ENCODE measurements at places on chromosomes 5 and 9.
A peak's percentile ranks its signal among the peaks of the same experiment; 100 is the strongest.

GRCh38 chr5:142500227-142500905 lies 175.5 kb upstream of the SPRY4 start:
- no peak for DNase-seq

- no peak for DNase-seq
Observed at GRCh38 chr5:100448111-100448528, 87.1 kb upstream of the FAM174A start.

DNA sequence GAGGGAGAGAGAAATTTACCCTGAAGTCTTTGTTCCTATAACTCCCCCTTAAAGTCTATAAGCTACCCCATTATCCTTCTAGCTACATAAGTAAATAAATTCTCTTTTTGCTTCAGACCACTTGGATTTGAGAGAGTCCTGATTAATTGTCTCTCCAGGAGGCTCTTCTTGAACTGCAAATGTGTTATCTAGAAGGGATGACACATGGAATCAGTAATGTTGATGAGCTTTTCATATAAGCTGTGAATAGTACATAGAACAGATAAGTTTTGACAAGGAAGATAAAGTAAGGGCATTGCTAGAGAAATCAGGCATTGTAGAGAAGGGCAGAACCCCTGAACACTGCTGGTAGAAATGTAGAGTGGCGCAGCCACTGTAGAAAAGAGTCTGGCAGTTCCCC lies 42.5 kb upstream of the GNPDA1 start:
- no peak for DNase-seq

DNA sequence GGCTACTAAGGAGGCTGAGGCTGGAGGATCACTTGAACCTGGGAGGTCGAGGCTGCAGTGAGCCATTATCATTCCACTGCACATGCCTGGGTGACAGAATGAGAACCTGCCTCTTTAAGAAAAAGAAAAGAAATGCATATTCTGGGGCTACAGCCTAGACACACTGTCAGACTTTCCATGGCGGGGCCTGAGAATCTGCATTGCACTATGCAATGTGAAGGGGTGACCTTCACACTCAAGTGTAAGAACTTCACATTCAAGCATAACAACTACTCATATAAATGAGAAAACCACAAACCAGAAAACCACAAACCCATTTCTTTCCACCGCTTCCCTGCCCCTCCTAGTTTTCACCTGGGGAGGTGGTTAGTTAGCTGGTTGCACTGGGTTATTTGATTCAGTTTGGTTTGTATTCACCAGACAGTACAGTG lies 18.0 kb upstream of the FBP2 start:
- no peak for DNase-seq

DNA sequence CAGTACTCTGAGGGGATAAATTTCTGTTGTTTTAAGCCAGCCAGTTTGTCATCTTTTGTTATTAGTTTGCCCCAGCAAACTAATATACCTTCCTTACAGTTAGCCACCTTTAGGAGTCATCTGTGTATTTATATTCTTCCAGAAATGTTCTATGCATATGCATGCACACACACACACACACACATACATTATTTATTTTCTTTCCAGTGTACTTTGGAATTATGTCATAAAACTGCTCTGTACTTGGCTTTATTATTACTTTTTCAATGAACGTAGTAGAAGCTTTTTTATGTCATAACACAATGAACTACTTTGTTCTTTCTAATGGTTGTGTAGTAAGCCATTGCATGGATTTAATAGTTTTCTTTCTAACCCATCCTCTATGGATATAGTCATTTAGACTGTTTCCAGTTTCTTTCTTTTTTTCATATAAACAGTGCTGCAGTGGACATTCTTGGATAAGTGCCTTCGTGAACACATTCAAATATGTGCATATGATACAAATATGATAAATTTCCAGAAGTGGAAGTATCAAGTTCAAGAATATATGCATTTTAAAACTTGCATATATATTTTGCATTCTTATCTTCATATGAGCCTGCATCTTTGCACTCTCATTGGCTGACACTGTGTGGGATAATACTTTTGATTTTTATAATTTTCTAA lies 26.6 kb upstream of the DAB2 start:
- no peak for DNase-seq

DNA sequence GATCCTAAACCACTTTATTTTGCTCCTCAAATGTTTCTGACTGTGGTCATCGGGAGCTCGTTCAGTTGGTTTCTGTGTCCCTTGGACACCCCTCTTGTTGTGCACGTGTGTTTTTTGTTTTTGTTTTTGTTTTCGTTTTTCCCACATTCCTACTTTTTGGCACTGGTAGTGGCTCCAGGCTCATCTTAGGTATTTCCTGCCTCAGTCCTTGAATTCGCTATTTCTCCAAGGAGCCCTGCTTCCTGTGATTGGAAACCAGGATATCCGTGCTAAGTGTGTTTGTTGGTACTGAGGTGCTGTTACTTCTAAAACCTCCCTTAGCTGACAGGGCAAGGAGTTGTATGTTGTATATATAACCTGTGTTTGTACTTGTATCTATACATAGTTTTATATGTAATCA lies 5.9 kb downstream of the HMCN2 start:
- DNase-seq: peak; percentile 49

DNA sequence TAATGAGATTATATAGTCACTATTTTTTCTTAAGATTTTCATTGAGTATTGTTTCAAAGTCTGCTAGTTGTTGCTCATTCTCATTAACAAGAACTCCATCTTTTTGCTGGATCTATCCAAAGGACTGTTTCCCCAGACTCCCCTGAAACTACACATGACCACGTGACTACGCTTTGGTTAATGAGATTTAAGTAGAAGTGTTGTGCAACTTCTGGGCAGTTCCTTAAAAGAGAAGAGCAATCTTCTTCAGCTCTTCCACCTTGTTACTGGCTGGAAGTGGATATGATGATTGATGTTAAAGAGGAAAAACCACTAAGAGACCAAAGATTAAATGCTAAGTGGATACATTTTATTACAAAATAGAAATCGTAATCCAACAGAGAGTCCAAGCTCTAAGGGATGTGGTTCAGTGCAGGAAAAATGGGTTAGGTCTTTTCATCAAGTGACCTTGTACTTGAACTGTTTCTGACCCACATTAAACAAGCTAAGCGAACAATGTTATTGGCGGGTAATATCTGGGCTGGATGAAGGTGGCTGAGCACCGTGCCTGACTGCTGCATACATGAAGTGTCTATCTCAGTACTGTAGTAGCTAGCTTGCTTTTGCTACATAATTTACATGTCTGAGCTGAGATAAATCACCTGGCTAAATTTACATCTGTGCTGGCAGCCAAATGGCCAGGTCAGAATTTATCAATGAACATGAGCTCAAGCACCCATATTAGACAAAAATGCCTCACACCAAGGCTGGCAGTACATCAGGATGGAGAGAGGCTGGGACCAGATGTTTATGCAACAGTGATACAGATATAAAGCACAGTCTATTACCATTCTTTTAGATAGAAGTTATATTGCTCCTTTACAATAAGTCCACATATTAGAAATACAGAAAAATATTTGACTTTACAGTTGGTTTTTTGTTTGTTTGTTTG lies 7.5 kb upstream of the CTNNAL1 start:
- DNase-seq: no peak

DNA sequence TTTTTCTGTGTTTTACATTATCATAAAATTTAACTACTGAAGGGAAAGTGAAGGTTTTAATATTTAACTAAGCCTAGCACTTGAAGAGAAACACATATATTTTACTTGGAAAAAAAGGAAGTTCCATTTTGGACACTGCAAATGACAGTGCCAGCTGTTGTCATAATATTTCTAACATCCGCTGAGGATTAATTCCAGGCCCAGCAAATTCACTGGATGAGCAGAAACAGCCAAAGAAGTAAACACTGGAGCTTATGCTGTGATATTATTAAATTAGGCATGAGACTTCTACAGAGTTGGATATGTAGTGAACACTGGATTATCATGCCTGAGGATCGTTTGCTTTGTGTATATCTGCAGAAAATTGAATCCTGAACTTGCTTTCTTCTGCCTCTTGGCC lies 67.6 kb downstream of the GHR start:
- no peak for DNase-seq

- no peak for DNase-seq
Observed at GRCh38 chr9:114894206-114894605, 36.2 kb downstream of the TNFSF8 start.

DNA sequence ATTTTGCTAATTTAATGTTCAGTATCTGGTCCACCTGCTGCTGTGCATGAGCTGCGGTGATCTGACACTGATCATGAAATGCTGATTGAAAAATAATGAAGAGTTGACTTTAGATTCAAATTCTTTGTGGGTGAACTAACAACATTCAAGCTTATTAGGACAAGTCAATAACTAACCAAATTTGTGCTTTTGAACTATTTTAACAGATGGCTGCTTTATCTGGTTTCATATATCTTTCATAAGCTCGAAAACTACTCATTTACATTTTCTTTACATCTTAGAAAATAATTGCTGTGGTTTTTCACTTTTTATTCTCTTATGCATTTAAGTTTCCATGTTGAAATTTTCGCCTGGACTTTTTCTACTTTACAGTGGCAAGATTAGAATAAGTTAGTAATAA lies 274.8 kb upstream of the CCNG1 start:
- no peak for DNase-seq

DNA sequence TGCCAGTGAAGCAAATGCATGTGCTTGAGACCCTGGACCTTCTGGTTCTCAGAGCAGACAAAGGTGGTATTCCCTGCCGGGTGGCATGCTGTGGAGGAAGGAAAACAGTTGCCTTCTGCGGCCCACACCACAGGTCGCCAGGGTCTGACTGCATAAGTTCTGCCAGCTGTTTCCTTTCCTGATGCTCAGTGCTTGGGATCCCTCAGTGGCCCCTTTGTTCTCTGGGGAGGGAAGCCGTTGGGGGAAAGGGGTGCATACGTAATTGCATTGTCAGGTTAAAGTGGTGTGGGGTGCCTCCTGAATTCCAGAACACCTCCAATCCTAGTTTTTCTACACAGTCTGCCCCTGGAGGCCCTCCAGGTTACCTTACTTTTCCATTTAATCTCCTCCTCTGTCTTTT lies 43.1 kb upstream of the SLC2A8 start:
- no peak for DNase-seq

- no peak for DNase-seq
Observed at GRCh38 chr5:54230936-54231685, 79.3 kb downstream of the ARL15 start.

DNA sequence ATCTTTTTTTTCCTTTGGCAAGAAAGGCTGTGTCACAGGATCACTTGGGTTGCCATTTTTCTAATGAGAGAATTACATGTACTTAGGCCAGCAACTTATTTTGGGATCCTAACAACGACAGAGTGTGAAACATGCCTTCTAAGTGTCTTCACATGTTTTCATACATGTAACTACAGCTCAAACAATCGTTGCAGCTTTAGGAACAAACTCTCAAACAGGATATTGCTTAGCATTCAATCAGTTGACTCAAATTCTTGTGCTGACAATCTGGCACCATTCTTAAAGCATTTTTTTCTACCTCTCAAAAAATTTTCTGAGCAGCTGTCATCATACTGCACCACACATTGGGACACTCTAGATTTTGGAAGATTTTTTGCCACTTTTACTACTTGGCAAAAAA lies 435.5 kb downstream of the HINT1 start:
- no peak for DNase-seq

DNA sequence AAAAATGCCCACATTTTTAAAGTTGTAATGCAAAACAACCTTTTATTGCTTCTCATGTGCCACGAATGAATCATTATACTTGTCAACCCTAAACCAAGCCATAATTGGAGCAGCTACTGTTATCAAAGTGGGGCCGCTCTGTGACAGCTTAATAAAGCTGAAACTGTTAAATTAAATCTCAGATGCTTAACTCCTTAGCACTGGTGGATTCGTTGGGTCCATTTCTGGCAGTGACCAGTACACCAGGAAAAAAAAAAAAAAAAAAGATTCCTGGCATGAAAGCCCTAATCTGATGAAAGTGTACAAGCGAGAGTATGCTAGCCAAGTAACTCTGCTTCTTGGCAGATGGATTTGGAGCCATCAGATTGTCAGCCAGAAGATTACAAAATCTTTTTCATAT lies 164.8 kb downstream of the ZSWIM6 start:
- DNase-seq: no peak

GRCh38 chr5:56457887-56458812 lies 225.0 kb upstream of the ANKRD55 start:
- peak; percentile 29 for DNase-seq

DNA sequence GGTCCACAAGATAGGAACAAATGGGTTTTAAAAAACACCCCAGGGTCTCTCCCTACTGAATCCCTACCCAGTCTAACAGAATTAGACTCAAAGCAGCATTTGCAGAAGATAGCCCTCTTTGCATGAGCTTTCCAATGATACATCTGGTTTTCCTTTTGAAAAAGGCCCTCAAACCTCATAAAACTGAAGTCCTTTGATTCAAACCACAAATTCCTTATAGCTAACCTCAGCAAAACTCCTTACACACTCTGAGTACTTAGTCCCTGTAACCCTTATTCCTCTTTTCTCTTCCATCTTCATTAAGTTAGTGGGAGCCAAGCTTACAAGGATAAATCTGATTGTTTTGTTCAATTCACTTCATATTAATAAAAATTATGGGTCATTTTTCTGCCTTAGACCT lies 90.5 kb upstream of the TNC start:
- no peak for DNase-seq

DNA sequence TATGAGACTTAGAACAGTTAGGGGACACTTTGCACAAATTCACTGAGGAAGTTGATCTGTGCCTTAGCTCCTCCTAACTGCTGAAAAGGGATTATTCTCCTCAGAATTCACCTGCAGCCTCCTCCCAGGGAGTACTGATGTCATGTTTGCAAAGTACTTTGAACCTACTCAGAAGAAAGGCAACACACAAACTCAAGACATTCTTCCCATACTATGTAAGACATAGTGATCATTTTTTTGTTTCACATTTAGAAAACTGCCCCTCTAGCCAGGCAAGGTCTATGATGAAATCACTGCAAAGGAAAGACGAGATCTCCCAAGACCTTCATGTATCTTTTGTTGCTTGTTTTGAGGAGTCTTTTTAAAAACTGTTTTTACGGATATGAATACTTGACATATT lies 10.6 kb upstream of the VLDLR start:
- no peak for DNase-seq

DNA sequence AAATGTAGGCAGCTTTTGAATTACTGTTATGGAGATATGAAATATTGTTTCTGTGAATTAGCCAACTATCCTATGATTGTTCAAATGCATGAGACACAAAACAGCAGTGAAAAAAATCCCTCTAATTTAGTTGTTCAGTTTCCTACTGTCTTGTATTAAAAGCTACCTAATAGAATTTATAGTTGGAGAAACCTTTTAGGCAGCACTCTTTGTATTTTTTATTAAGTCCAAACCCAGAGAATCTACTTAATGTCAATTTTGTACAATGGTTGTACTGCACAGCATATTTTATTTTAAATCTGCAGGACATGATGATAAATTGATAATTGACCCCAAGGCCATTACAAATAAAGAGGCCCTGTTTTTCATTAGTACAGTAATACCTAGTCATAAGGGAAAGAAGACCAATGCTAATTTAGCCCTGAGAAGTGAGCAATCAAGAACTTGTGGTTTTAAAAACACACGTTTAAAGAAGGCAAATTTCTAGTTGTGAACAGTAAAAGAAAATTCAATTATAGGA lies 607.5 kb downstream of the ISL1 start:
- no peak for DNase-seq

Data from vagina (tissue), 2 donors.